Bone marrow (tissue), 2 donors: ENCODE measurements at places on chromosomes 7 and 10.

DNA sequence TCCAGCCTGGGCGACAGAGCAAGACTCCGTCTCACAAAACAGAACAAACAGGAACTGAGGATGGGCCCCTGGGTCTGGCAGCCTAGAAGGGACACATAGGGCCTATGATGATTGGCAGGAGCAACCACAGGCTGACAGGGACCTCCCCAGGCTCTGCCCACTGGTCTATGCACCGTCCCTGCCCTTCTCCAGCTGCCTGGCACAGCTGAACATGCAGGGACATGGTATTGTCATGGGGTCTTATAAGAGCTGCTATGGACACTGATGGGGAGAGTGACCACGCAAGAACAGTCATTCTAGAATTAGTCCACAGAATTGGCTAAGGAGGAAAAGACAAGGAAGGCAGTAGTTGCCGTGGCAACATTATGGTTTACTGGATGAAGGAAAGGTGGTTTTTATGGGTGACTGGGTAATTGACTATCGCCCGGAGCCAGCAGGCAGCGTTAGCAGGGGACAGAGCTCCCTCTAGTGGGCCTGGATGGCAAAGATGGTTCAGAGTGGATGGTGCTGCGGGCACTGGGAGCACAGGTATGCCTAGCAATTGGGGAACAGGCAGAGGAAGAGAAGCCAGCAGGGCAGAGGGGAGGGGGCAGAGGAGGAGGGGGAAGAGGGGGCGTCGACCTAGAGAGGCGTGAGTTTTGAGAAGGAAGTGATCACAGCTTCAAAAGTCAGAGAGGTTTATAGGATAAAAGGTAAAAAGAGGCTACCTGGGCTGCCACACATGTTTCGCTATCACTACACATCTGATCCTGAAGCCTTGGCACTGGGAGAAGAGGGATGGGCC, 7.8 kb upstream of the TRIM56 start:
- DNase-seq, result peak; percentile 34

GRCh38 chr7:117375380-117375779, 51.9 kb downstream of the ASZ1 start:
- DNase-seq, result no peak

DNA sequence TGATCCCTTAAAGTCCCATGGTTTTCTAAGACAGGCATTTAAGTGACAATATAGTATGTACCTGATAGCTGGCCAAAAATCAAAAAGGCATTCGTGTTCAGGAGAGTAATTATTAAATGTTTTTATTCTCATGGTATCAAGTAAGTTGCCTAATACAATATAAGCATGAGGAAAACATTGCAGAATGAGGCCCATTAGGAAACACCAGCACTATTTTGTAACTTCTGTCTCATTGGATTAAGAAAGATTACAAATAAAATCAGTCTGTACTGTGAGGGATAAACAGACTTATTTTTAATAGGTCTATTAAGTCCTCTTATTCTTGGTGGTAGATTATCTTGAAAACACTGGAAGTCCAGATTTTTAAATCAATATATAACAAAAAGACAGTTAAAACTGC, 110.1 kb downstream of the SNX13 start:
- DNase-seq, result no peak

GRCh38 chr7:23864973-23865372, 155.0 kb downstream of the STK31 start:
- no peak for DNase-seq

DNA sequence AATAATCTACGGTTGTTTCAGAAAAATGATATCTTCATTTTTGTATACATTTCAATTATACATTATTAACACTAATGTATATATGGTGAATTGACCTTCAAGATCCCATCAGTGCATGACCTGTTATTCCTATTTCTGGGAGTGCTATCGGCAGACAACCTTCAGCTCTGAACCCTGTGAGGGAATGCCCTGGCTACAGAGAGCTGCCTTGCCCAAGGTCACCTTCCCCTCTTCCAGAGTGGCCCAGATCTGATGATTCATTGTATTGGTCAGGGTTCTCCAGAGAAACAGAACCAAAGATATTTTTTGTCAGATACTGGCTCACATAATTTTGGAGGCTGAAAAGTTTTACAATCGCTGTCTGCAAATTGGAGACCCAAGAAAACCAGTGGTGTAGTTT, 235.5 kb downstream of the ZNF92 start:
- DNase-seq, result no peak

DNA sequence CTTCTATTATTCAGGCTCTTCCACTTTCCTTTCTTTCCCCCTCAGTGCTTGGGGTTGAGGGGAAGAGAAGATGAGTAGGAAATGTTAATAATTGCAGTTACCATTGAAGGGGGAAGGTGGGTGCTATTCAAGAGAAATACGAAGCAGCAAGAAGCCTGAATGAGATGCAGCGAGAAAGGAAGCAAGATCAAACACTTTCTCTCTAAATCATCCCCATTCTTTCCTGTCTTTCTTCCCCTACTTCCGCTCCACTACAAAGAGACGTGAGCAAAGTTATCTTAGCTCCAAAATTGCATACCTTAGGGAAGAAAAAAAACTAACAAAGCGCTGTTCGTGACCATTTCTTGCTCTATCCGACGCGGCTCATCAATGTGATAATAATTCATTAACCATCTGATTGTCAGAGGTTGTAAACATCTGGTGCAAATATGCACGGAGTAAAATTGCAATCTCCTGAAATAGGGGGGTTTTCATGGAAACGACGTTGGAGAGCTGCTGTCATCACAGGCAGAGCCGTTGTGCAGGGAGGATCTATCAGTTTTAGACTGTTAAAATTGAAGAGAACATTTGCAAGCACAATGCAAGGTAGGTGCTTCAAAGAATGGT, 15.2 kb upstream of the PARD3 start:
- no peak for DNase-seq

- no peak for DNase-seq
Measured at GRCh38 chr10:126090911-126091728, 194.8 kb downstream of the FANK1 start.

- peak; percentile 98 for DNase-seq
Measured at GRCh38 chr7:76291351-76292212, 10.9 kb upstream of the HSPB1 start.

DNA sequence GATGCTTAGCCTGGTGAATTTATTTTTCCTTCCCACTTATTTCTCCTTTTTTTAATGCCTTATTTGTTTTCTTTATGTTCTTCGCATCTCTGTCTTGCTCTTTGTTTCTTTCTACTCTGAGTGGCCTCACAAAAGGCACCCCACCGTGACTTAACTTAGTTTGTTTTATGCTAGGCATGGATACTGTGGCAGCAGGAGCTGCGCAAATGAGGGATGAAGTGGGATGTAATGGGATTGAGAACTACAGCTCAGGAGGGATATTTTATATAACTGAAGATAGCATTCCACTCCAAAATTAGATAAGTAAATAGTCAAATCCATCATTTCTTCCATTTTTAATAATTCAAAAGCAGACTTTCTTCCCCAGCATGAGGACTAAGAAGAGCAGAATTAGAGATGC, 1.7 kb upstream of the CACNA2D1 start:
- DNase-seq, result no peak

DNA sequence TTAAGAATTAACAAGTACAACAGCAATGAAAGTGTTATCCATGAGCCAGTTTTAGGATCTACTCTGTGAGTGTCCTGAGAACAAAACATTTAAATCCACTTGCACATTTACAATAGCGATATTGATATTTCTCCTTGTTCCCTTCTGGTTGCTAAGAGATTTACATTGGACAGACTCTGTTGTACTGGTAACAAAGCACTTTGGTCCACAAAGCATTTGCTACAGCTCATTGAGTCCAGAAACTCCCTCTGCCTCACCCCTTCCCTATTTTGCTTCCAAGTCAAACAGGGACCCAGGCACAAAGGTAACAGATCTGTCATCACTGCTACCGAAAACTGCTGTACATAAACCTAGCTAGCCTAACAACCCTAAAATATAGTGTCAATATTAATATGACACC, 2.1 kb downstream of the ANK3 start:
- DNase-seq, result no peak

DNA sequence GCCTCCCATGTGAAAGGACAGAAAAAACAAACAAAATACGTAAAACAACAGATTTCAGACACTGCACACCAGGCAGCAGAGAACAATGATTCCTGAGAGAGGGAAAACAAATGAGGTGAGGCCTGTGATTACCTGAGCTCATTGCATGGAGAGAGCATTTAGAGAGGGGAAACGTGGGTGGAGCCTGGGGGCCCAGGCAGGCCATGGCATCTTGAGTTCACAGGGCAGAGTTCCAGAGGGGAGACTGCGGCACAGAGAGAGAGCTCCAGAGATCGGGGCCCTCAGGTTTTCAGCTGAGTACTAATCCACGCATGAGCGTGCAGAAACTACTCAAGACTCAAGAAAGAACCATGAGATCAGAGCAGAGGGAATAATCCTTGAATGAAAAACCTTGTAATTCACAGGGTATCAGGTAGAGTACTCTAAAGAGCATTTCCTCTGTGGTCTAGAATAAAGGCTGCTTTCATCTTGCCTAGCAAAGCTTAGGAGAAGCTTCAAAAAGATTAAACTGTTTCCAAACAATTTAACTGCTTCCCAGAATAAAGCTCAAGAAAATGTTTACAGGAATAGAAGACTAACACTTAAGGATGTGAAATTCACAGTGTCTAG, 46.6 kb upstream of the ARHGAP12 start:
- no peak for DNase-seq

GRCh38 chr10:34374356-34375045, 440.6 kb downstream of the PARD3 start:
- no peak for DNase-seq

DNA sequence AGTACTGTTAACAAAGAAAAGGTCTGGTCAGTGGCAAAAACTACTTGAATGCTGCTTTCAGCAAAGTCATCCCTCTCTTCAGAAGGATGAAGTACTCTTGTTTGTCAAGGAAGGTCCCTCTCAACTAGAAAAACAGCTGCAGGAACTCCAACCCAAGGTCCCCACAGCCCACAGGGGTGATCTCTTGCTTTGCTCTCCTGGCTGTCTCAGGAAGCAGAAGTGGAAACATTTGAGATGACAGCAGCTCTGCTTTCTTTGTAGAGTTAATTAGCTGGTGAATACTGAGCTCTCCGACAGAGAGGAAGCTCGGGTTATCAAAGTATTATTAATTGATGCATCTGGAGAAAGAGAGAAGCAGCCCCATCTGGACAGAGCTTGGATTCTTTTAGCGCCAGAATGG, 25.4 kb upstream of the LRGUK start:
- DNase-seq, result no peak

DNA sequence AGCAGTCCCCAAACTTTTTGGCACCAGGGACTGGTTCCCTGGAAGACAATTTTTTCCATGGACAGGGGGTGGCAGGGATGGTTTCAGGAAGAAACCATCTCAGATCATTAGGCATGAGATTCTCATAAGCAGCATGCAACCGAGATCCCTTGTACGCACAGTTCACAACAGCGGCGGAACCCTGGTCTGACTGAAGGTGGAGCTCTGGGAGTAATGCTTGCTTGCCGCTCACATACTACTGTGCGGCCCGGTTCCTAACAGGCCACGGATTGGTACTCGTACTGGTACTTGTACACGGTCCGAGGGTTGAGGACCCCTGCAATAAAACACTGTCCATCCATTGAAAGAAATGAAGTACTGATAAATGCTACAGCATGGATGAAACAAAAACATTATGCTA, 32.8 kb downstream of the MKRN1 start:
- no peak for DNase-seq

- no peak for DNase-seq
Measured at GRCh38 chr7:4209126-4209525, 473.0 kb upstream of the FOXK1 start.

DNA sequence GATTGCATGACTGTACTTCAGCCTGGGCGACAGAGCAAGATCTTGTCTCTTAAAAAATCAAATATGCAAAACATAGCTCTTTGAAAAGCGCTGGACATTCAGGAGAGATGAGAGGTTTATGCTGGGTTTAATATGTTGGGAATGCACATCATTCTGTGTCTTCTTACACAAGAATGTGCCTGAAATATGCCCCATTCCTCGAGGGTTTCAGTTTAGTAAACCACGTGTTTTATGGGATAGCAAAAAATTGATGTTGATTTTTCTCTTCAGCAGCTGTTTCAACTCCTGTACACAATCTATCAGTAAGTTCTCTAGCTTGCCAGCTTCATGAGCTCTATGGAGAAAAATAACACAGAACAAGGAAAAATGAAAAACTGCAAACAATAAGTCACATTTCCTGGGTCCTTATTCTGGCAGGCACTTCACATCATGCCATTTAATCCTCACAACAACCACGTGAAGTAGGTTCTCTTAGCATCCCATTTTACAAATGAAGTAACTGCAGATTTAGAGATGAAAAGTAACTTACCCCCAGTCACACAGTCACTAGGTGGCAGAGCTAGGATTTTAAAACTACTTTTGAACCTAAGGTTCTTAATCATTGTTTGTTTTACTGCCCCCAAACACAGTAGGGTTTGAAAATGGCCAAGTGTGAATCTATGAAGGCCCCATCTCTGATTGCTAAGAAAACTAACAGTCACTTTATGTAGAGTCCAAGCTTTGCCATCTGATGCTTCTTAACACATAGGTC, 423.6 kb downstream of the PHTF2 start:
- no peak for DNase-seq

- no peak for DNase-seq
Measured at GRCh38 chr10:49359349-49360270, 36.3 kb downstream of the DRGX start.

- DNase-seq, result no peak
Measured at GRCh38 chr10:116960066-116960776, 44.8 kb downstream of the SHTN1 start.

DNA sequence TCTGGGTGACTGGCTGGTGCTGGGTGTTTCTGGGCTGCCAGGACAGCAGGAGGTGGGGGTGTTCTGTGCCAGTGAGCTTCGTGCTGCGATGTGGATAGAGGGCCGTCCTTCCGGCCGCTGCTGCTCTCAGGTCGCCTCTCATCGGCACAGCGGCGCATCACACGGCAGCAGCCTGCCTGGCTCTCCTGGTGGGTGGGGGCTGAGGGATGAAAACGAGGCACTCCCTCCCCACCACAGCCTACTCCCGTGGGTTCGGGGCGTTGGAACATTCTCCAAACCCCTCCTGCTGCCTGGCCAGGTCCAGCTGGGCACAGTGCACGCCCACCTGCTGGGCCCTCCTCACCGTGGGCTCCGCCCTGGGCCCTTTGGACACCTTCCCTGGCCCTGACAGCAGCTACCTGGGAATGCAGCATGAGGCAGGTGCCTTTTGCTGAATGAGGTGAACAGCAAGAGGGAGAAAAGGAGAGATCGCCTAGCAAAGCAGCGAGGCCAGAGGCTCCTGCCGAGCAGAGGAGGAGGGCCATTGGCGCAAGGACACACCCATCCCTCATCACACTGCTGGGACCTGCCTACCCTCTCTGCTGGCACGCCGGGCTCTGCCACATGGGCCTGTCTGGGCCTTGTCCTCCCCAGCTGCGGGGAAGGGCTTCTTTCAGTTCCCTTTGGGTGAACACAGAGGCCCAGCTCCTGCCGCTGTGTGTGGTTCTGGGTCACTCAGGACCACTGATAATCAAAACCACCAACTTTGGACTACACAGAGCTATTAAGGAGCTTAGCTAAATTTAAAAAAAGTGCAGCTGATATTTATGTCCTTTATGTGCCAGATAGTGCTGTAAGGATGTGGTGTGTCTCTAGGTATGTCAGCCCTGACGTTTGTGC, 33.4 kb downstream of the INPP5A start:
- DNase-seq, result no peak
